SJCRH30 (cell line): ENCODE measurements at places on chromosomes 11 and 22. TPM values are rescaled to one million over a fixed set of nuclear protein-coding genes. Genes with fewer than 3 reads are reported as not detected.

GRCh38 chr11:98423933-98424332 is 596.8 kb upstream of the CNTN5 start:
- no peak for DNase-seq

GRCh38 chr22:20951151-20951931 is 15.7 kb upstream of the AIFM3 start:
- DNase-seq = no peak

DNA sequence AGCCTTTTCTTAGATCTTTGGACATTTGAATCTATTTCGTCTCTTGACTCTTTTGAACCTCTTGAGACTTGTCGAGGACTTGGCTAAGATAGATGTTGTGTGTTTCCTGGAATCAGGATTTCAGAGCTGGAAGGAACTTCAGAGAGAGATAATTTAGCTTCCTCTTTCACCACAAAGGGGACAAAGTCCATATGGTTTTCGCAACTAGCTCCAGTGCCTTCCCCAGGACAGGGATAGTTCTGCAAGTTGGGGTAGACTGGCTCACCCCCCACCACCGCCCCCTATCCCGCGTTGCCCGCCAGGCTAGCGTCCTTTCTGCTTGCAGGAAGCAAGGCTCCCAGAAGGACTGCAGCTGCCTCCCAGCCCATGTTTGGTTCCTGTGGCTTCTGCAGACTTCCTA is 75.7 kb upstream of the MYO18B start:
- no peak for DNase-seq

GRCh38 chr22:27885977-27886842 is 32.8 kb downstream of the PITPNB start:
- DNase-seq = peak; percentile 65

DNA sequence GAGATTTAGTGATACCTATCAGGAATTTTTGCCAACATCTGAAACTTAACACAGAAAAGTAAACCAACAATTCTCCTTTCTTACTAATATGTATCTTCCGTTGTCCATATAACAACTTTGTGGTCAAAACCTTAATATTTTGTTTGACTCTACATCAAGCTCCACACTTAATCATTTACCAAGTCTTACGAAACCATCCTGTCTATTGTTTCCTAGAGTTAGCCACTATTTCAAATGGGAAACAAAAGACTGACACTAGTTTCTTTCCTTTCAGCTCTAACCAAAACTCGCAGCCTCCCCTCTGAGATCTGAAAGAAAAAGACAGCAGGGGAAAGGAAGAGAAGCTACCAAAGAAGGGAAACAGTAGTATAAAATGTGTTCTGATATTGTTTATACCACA is 26.5 kb upstream of the PRDM10 start:
- no peak for DNase-seq

DNA sequence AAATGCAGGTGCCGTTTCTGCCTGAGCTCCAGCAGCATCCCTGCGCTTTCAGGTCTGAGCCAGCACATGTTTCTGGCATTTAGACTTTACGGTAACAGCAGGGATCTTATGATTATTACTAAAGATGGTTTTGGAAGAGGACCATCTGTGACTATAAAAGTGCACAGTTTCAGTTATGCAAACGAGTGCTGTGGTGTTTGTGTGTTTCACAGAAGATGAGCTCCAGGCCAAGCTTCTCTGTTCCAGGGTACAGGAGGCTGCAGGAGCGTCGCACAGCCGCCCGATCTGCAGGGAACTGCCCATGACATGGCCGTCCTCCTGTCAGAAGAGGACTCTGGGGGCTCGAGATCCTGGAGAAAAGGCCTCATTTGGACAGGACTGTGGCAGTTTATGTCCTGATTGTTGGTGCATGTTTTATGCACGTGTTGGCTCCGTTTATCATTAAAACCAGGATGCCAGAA is 297.3 kb downstream of the TBC1D22A start:
- DNase-seq = no peak

DNA sequence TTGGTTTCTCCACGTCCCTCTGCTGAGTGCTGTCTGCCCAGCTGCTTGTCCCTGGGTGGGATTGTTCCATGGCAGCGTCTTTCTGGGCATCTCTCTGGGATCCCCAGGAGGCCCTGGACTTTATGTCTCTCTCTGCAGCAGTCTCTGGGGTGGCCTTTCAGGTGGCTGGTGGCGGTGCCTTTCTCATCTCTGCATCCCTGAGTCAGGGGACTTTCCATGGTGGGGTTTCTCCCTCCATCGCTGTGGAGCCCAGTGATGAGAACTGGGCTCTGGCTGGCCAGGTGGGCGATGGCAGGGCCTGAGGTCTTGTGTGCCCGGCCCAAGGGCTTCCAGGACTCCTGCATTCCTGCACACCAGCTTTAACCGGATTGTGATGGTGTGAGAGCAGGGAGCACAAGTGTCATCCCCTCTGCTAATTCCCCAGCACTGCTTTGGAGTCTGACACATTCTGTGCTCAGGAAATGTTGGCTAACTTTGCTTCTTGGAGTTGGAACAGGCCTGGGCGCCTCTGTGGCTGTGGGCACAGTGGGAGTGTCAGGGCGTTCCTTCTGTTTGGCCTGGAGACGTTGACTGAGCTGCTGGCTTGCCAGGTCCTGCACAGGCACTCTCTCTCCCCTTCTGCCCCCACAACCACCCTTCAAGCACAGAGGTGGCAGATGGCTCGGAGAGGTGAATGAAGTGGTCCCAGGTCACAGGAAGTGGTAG is 27.9 kb downstream of the FAM83F start:
- DNase-seq = no peak

DNA sequence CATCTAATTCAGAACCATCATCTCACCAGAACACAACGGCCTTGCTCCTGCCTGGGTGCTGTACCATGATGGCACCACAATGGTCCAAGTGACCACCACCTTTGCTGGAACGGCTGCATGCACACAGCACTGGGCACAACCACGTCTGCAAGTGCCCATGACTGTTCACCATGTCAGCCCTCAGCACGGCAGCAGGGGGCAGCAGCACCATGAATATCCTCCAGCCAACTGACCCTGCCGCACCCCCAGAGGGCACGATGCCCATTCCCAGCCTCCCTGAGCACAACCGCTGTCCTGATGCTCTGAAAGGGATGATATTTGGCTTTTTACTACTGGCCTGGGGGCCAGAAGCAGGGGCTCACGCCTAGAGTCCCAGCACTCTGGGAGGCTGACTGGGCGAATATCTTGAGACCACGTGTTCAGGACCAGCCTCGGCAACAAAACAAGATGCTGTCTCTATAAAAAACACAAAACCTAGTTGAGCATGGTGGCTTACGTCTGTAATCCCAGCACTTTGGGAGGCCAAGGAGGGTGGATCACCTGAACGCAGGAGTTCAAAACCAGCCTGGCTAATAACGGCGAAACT is 25.7 kb downstream of the DRD4 start:
- DNase-seq = peak; percentile 75

DNA sequence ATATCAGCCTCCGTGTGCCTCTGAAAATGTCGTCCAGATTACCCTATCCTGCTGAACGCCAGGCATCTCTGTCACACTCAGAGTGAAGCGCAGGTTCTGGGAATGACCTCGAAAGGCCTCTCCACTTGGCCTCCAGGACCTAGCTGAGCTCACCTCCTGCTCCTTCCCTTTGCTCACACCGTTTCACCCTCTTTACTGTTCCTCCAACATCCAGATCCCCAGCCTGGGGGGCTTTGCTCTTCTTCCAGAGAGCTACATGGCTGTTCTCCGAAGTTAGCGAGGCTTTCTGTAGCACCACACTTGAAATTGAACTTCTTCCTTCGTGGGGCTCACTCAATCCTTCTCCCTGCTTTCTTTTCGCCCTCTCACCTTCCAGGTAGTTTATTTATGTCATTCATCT is 27.9 kb downstream of the GLB1L2 start:
- DNase-seq = no peak

GRCh38 chr11:86395061-86395551 is 20.4 kb downstream of the CCDC81 start:
- DNase-seq = no peak

- DNase-seq = no peak
Measured at GRCh38 chr22:17612057-17612456, 16.5 kb downstream of the ATP6V1E1 start.

DNA sequence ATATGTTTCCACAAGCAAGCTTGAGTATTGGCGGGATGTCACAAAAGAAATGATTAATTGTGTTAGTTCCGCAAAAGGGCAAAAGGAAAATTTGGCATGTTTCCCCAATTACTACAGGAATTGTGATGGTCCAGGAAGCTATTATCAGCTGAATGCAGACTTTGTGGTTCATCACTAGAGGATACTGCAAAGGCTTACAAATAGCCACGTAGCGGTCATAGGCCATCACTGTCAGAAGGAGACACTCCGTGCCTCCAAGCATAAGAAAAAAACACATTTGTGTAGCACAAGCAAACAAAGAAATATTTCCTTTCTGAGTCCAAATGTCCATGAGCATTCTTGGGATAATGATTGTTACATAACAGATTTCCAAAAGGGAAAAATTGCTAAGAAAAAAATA is 1.8 kb downstream of the OR10AG1 start:
- DNase-seq = no peak

DNA sequence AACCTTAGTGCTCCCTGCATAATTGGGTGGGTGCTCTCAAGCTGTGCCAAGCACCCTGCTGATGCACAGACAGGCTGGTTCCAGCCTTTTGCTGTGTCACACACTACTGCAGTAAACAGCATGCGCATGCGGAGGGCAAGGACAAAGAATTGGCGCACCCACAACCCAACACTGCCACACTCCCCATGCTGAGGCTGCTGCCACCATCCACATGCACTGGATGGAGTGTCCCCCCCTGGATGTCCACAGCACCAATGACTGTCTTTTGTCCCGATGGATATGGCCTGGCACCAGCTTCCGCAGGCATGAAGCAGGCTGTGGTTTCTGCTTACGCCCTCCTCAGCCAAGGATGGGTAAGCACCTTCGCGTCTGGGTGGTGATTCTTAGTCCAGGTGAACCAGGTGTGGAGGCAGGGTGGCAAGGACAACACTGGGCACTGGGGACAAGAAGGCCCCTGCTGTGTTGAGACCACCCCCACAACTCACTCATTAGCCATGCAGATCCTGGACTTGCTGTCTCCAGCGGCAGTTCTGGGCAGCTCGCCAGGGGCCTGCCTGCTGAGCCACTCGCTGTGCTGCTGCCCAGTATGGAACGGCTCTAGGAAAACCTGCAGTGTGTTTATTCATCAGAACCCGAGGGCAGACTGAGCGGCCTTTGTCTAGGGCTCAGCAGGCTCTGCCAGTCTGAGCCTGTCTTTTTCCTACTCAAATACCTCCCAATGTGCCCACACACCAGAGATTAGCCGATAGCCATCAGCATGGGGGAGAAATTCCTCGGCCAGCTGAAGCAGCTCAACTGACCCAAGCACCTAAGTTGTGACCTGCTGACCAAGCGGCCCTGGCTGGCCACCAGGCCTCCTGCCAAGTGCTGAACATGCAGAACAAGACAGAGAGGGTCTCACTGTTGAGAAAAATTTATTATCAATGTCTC is 8.2 kb upstream of the NAP1L4 start:
- peak; percentile 78 for DNase-seq

DNA sequence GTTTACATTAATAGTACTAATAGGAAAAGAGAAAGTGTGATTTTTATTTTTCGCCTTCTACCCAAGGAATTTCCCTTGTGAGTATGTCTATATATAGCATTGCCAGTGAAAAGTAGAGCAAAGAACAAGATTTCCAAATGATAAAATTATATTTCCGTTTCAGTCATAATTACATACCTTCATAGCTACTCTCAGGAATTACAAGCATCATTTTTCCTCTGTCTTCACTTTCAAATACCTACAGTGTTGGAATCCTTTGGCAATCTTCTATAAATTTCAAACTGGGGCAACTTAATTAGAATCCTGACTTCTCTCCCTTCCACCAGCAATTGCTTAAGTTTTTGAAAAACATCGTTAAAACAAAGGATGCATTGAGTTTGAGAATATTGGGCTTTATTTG is 35.5 kb upstream of the SPON1 start:
- no peak for DNase-seq

DNA sequence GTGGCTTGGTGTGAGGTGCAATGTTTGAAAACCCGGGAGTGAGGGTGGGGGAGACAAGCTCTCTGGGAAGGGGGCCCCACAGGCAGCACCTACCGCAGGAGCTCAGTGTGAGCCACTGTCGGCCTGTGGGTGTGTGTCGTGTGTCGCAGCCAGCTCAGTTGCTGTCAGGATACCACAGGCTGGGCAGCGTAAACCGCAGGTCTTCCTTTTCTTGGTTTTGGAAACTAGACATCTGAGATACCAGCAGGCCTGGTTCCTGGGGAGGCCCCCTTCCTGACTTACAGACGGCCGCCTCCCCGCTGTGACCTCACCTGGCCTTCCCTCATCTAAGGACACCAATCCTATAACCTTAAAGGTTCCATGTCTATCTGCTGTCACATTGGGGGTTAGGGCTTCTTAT is 19.4 kb downstream of the IRF7 start:
- DNase-seq = no peak

- no peak for DNase-seq
Measured at GRCh38 chr11:86673055-86673843, 833 bp upstream of the ME3 start.

DNA sequence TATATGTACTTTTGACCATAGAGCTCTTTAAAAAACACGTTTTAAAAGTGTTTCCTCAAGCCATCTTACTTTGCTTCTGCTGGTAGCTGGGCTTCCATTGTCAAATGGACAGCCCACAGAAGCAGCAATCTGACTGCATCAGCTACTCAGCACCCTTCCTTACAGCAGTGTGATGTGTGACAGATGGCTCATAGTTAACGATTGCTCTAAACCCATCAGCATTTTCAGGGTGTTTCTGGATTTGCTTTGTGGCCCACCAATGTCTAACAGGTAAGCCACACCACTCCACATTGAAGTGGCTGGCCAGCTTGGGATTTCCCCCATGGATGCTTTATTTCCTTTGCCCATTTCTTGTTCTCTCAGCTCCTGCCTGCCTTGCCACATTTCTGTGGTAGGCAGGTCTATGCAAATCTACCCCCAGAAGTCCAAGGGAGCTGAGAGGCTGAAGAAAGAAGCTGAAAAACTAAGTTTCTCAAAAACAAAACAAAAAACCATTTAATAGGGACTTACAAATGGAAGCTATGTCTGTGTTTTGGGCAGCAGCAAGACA is 7.3 kb upstream of the FAR1 start:
- DNase-seq = no peak

GRCh38 chr11:33317662-33318061 is 60.5 kb downstream of the HIPK3 start:
- peak; percentile 35 for DNase-seq

DNA sequence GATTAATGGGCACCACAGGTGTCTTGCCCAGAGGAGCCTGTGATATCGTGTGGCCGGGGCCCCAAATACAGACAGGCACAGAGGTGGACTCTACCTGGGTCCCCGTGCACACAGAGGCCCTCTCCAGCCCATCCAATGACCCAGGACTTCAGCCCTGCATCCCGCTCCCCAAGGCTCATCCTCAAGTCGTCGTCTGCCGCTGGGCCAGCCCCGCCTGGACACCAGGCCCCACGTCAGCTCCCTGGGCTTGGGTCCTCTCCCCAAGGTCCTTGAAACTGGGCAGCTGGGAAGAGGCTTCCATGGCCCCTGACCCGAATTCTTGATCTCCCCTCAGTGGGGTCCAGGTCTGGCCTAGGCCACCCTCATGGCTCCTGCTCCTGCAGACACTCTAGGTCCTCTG is 20.2 kb downstream of the SHISAL1 start:
- no peak for DNase-seq

Gene KRTAP5-1
- total RNA-seq = not detected in 2 replicates

Gene CADM1
- total RNA-seq = 6.0 TPM in 2 replicates

Gene MSANTD4
- 16.5 and 18.4 TPM in 2 replicates for total RNA-seq

Gene MMP13
- total RNA-seq = not detected in 2 replicates

Gene DNAJB7
- total RNA-seq = not detected in 2 replicates

Gene SLC43A3
- 0.12 TPM in 1 of 2 replicates, not detected in the other for total RNA-seq

Gene KCNQ1OT1
- total RNA-seq = 8.5 and 12.3 TPM in 2 replicates

Gene ZNF280B
- 0.18 and 0.24 TPM in 2 replicates for total RNA-seq

Gene CHEK2
- 37.4 and 43.2 TPM in 2 replicates for total RNA-seq

Gene DDIAS
- total RNA-seq = 56.7 and 58.7 TPM in 2 replicates

Gene PANX3
- not detected in 2 replicates for total RNA-seq

Gene NRXN2
- 0.08 and 0.51 TPM in 2 replicates for total RNA-seq

Gene SEZ6L
- 0.08 and 0.14 TPM in 2 replicates for total RNA-seq

Gene NNMT
- 51.2 and 59.6 TPM in 2 replicates for total RNA-seq
